ENCODE measurements at places on chromosomes 16 and 17.

DNA sequence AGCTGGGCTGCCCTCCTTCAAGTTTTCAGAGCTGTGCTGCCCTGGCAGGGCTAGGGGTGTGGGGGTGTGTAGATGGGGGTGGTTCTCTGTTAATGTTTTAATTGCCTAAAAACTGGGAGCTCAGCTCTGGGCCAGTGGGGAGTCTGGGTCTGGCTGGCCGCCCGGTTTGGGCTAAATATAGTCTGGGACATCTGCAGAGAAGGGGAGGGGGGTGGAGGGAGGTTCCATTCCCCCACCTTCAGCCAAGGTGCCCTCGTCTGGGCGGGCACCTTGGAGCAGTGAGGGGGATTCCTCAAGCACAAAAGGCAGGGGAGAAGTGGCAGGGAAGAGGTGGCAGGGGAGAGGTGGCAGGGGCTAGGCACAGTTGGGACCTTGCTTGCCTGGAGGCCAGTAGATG lies 13.0 kb downstream of the RARA start:
- DNase-seq: no peak

- no peak for DNase-seq
These were observed 24.6 kb upstream of the SPNS2 start for GRCh38 chr17:4474093-4474492.

DNA sequence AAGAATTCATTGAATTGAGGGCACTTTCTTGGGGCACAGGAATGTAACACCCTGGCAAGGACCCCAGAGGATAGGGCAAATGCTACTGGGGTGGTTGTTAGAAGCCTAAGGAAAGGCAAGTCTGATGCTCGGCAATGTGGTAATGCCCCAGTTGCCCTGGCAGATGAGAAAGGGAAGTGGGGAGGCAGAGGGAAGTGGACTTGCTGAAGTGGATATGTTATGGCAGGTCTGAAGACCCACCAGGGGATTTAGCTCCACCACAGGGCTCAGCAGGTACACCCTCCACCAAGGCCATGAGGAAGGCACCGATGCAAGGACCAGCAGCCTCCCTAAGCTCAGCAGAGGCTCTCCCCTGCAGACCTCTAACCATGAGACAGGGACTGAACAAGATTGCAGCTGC lies 184.8 kb downstream of the IRX5 start:
- no peak for DNase-seq

GRCh38 chr16:88812513-88813268 lies 963 bp upstream of the APRT start:
- DNase-seq: no peak

- DNase-seq: no peak
These were observed 2.8 kb downstream of the DCUN1D3 start for GRCh38 chr16:20897253-20897897.

GRCh38 chr17:32732900-32733299 lies 144.0 kb downstream of the MYO1D start:
- DNase-seq: no peak

DNA sequence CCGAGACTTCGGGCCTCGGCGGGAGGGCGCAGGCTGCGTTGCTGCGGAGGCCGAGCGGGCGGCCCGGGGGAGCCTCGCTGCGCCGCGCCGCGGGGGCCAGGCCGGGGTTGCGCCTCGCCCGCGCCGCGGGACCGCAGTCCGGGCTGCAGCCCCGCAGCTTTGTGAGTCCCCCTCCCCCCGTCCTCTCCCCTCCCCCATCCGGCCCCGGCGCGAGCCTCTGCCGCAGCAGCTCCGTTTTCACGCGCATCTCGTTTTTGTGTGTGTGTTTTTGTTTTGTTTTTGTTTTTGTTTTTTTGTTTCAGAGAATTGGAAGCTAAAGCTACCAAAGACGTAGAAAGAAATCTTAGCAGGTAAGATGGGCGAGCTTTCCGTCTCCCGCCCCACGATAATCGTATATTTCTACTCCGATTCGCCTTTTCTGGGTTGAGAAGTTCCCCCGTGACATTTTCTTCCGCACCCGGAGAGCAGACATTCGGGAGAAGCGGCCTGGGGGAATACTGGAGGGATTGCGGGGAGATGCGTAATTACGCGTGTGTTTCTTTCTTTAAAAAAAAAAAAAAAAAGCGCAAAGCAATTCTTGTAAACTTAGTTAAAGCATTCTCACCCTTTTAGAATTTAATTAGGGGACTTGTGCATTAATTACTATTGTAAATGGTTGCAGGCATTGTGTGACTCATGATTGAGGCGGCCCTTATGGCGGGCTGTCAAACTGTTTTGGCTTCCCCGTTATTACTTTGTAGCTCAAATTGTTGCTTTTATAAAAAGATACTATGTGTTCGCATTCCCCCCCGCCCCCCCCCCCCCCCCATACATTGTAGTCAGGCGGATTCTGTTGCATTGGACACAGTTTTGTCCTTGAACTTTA lies 732 bp downstream of the TNRC6A start:
- no peak for DNase-seq

Data from omental fat pad (tissue), 4 donors.